ENCODE measurements at places on chromosomes 11 and 22.

DNA sequence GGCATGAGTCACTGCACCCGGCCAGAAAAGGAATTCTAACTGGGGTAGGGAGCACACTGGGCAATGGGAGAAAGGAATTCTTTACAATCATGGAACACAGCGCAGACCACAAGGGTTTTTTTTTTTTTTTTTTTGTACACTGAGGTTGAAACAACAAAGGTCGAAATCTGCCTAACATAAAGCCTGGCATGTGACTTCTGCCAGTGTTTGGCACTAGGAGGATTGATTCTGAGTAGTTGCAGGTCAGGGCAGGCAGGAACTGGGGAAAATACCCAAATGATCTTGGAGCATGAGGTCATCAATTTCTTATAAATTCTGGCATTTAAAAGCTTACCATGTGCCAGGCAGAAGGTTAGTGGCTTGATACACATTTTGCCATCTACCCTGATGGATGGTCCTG is 202.0 kb upstream of the SNX19 start:
- DNase-seq = no peak

DNA sequence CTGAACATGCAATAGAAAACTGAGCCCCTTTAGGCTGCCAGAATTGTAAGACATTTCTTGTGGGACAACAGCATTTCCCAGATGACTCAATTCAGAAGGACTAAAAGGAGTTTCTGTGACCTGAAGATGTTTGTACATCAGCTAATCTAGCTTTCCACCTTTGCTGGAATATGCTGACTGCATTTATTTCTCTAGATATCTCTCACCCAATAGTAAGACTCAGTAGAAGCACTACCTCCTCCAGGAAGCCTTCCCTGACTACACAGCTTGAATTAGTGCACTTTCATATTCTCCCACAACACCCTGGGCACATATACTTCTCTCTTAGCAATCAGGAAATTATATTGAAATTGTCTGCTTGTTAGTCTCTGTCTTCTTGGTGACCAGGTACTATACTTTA is 98.1 kb upstream of the BLID start:
- no peak for DNase-seq

DNA sequence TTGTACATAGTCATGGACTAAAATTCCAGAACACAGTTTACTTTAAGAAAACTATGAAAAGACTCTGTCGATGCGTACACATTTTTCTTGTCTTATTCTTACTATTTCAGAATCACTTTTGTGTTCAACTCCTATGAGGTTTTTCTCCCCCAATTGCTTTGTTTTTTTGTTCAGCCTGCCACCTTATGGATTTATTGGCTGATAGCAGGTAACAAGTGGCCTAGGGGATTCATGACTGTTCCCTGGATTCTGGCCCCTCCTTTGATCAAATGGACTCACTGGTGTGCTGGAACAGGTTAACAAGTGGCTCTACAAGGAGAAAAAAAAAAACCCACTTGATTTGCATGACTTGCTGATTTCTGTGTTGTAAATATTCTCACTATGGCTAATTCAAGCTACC is 10.6 kb downstream of the MMP20 start:
- peak; percentile 35 for DNase-seq

- DNase-seq = peak; percentile 69
Observed at GRCh38 chr11:30917859-30918478, 331.8 kb upstream of the MPPED2 start.

GRCh38 chr11:32366666-32367065 is 68.7 kb downstream of the WT1 start:
- no peak for DNase-seq

- no peak for DNase-seq
Observed at GRCh38 chr22:30180616-30181015, 65.9 kb downstream of the LIF start.

DNA sequence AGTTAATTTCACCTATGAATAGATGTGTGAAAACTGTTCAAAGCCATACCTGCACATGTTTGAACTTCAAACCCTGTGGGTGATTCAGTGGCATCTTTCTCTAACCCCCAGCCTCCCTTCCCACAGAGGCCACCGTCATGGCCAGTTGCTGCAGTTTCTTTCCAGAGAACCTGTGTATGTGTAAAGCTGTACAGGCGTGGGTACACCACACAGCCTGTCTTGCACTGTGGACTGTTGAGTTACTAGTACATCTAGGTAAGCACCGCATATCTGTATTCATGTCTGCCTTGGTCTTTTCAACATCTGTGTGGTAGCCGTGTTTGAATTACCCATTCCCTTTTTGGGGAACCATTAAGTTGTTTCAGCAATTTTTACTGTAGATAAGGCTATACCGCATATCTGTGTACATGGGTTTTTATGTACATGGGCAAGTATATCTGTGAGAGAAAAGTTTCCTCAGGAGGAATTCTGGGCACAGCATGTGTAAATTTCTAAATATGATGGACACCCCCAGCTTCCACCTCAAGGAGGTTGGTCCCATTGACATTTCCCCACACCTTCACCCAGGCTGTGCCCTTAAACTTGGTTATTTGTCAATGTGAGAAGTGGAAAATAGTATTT is 13.9 kb downstream of the NEAT1 start:
- DNase-seq = peak; percentile 12

GRCh38 chr11:95453616-95454171 is 222.7 kb upstream of the SESN3 start:
- peak; percentile 46 for DNase-seq

DNA sequence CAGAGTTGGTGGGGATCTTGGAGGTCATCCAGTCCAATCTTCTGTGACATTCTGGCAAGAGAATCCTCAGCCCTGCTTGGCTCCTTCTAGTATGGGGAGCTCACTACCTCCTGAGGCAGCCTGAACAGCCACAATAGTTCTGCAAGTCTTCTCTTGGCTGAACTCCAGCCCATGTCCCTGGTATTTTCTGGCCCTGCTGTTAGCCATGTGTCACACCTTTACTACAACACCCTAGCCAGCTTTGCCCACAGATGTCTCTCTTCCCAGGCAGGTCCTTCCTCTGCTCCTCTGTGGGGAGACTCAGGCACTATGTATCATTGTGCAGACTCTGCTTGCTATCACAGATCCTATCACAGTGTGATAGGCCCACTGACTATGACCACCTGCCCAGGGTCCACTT is 297.7 kb downstream of the CTTN start:
- DNase-seq = no peak

DNA sequence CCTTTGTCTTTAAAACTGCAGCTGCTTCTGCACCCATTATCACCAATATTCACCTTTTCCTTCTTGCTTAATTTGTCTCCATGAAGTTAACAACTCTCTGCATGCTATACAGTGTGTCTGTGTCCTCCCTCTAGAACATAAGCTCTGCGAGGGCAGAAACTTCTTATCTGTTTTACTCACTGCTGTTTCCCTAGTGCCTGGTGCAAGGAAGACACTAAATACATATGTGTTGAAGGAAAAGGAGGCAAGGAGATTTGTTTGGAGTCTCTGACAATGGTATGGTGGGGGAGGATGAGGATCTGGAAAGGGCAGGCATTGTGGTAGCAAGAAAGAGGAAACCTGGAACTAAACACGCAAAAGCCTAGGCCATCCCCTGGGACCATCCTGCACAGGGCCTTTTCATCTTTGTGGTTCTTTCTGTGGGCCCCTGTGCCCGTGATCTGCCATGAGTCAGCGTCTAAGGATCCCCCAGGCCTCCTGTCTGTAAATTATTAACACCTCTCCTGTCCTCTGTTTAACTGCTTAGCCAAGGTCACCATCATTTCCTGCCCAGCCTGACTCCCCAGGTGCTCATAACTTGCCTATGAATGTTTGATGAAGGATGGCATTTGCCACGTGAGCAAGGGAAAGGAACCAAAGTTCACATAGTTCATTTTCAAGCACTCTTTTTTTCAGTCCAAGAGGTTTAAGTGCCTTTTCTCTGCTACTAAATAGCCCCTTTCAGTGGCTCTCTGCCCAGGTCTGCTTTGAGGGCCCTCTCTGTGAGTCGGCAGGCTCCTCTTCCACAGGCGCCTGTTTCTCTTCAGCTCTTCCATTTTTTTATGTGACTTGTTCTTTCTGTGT is 131.1 kb downstream of the RASSF10 start:
- peak; percentile 74 for DNase-seq

DNA sequence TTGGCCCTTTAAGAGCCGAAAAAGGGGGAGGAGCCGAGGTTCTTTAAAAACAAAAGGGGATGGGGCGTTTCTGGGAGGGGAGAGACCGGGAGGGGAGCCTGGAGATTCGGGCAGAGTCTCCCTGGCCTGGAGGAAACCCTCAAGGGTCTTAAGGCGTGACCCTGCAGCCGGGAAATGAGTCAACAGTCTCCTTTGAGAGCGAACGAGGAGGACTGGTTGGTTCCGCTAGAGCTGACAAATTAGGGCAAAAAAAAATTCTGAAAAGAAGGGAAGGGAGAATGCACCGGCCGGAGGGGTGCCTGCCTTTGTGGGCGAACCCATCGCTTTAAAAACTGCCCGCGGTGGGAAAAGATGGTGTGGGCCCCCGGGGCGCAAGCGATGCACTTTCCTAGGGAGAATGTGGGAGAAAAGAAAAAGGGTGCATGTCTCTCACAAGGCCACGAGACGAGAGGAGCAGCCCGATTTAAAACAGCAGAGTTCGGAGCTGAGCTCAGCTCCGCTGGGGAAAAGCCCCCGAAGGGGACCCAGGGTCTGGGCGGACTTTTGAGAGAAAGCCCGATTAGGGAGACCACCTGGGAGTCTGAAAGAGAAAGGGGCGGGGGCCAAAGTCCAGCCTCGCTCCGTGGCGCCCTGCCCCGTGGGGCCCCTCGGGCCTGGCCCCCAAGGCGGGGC is 874 bp downstream of the ZFTA start:
- DNase-seq = peak; percentile 77
